ENCODE measurements at places on chromosomes 12 and 14. TPM values are rescaled to one million over a fixed set of nuclear protein-coding genes. Genes with fewer than 3 reads are reported as not detected.

DNA sequence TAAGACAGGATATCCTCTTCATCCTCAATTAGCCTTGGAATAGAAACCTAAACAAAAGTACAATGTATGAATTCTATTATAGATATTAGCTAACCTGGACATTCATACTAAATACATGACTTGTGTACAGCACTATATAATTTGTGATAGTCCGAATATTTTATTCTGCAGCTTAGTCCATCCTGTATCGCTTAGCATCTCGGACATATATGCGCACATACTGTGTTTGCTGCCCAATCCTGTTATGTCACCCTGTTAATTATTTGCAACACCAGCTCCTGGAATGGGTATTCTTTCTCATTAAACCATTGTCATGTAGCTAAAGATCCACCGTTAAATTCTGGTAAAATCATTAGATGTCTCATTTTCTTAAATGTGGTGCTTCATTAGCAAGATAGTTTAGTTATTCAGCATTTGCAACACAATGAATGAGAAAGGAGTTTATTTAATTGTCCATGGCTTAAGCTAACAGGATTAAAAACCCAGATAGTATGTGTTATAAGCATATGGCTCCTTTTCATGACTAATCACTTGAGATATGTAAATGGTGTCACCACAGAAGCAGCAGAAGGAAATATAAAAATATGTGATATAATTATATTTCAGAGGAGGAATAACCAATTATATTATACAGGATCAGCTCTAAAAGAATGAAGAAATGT lies 156.0 kb upstream of the ARHGAP5 start:
- DNase-seq, result peak; percentile 26

DNA sequence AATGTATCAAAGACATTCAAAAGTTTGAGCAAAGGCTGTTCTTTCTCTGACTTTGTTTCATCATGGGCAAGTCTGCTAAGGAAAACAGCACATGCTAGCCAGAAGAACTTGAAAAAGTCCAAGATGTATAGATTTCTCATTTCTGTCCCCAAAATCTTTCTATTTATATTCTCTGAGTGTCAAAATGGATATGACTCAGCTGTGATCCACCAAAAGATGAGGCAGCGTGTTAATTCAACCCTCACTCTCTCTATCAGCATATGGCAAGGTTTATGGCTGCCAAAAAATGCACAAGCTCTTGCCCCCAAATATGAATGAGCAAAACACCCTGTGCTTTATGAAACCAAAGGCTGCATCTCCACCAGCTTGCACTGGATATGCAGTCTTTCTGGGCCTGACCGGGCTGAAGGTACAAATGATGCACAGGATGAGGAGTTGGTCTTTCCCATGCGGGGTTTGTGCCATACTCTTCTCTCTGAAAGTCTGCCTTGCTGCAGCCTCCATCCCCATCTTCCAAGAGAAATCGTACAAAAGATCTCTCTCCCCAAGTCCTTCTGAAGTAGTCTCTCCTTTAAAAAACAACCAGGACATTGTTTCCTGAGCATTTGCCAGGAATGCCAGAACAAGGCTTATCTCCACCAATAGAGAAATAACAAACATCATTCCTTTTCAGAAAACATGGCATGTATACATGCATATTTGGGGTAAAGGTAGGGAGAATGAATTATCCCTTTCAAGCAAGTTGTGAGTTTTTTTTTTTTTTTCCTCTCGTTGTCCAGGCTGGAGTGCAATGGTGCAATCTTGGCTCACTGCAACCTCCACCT lies 203.4 kb downstream of the TMX1 start:
- DNase-seq, result no peak

DNA sequence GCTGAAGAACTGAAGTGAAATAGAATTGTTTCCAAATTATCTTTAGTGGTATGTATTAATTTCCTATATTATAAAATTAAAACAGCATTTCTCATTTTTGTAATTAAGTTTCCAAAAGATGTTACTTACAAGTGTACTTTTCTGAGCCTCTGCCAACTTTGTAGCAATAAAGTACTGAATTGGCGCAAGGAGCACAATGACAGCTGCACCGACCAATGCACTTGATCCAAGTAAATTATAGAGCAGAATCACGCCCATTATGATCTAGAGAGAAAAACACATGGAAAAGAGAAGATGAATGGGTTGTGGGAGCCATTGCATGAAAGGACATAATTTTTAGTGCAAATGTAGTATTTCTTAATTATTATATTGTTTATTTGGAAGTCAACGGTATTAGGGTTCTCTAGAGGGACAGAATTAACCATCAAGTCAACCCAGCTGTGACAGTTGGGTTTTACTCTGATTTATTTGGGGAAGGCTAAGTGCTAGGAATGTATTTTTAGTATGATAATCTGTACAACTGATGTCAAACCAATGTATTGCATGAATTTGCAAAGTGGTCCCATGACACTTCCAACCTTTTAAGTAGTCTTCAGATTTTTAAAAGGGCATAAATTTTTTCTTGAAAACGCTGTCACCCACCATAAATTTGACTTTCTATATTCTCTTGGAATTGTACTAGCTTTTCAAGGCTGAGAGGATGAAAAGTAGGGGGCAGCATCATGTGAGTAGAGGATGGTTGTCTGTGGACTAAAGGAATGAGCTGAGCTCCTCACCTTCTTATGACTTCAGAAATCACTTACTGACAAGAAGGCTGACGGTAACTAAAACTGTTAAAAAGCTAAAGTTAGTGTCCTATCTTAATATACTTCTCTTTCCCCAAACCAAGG lies 33.0 kb downstream of the ABCC9 start:
- no peak for DNase-seq

DNA sequence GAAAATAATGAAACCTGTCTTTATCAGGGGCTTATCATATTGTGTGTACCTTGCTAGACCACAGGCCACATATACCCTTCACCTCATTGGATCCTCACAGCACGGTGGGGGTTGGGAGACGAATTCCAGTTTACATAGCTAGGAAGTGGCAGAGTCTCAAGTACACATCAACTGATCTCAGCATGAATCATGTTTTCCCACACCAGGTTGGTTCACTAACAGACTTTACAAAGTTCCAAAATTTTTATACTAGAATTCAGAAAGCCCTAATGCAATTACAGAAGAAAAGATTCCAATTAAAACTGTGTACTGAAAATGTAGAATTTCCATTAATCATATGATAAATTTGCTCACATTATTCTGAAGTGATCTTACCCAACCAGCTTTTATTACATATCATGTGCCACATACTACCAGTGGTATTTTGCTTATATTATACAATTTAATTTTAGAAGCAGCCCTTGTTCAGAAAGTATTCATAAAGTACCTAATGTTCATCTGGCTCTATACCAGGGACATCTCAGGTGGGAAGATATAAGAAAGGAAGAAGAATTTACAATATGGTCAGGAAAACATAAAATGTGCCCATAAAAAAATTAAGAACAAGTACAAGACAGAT lies 196.2 kb downstream of the ITPR2 start:
- DNase-seq, result peak; percentile 82

DNA sequence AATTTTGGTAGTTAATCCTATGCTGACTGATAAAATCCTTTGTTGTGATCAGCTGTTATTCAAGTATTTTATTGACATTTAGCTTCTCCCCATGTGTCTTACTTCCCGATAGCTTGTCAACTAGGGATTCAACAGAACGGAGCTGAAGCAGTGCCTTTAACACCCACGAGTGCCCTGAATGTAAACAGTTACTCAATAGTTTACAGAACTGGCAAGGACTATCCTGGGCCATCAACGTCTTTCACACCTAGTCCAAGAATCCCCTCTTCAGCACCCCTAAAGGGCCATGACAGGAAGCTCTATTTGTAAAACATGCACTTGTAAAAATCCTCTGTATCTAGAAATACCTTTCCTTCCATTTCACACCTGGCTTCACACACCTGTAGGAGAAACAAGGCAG lies 45.3 kb downstream of the SETD3 start:
- no peak for DNase-seq

KRT1 gene
- total RNA-seq, result not detected

GRCh38 chr14:51938137-51938536 lies 51.2 kb upstream of the RTRAF start:
- no peak for DNase-seq

KCNC2 gene
- not detected for total RNA-seq

GPR132 gene
- total RNA-seq, result 0.13 TPM

GRCh38 chr14:50067723-50068495 lies 48.5 kb downstream of the VCPKMT start:
- peak; percentile 95 for DNase-seq

SLC16A7 gene
- total RNA-seq, result 10.0 TPM

ZDHHC22 gene
- total RNA-seq, result not detected

DNA sequence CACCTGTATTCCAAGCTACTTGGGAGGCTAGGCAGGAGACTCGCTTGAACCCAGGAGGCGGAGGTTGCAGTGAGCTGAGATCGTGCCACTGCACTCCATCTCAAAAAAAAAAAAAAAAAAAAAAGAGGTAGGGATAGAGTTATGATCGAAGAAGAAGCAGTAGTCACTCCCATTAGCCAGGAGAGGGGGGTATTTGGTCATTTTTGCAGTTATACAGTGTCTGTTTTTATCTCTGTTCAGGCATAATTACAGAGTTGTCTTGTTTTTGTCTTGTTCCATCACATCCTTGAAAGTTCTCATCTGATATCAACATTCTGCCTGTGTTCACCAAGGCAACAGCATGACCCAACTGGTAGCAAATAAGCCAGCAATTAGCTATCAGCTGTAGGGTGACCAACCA lies 98.5 kb upstream of the TMPO start:
- peak; percentile 30 for DNase-seq

- no peak for DNase-seq
Measured at GRCh38 chr14:24057867-24058259, 6.1 kb downstream of the CARMIL3 start.

DNA sequence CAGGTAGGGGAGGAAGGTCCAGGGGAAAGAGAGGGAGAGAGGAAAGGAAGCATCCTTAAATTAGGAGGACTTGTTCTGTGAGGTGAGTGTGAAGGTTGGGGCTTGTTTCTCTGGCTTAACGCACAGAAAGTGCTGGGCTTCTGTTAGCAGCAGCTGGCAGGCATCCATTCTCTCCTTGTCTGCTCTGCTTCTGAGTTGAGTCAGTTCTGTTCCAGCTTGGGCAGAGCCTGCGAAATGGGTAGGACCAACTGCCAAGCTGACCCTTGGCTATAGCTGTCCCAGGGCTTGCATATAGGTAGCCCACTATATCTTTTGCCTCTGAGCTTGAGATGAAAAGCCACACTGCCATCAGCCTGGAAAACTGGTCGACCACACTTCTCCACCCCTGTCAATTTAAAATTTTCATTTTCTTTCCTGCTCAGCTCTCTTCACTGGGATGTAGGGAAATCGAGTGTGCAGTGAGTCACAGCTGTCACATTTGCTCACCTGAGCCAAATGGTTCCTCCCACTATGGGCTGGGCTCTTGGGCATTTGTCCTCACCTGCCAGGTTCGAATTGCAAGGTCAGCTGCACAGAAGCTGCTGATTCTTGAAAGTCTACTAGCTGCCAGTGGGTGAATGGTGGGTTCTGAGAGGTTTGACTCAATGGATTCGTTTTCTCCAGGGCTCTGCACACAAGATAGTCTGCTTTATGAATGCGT lies 256.4 kb upstream of the PWP1 start:
- peak; percentile 86 for DNase-seq

DNA sequence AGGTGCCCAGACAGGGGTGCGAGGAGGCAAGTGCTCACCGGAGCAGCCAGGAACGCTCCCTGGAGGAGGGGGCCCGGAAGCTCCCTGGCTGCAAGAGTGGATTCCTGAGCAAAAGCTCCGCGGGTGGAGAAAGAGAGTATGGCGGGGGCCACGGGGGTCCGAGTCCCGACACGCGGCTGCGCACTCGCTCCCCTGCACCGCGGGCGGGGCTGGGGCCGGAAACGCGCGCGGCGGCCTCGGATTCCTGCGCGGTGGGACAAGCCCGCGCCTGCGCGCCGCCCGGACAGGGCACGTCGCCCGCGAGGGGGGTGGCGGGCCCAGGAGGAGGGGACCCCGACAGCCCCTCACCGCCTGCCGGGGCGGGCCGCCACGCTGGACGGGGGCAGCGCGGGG lies 27.8 kb upstream of the GPR132 start:
- no peak for DNase-seq

GRCh38 chr12:96356831-96357230 lies 43.4 kb downstream of the CDK17 start:
- DNase-seq, result no peak

DNA sequence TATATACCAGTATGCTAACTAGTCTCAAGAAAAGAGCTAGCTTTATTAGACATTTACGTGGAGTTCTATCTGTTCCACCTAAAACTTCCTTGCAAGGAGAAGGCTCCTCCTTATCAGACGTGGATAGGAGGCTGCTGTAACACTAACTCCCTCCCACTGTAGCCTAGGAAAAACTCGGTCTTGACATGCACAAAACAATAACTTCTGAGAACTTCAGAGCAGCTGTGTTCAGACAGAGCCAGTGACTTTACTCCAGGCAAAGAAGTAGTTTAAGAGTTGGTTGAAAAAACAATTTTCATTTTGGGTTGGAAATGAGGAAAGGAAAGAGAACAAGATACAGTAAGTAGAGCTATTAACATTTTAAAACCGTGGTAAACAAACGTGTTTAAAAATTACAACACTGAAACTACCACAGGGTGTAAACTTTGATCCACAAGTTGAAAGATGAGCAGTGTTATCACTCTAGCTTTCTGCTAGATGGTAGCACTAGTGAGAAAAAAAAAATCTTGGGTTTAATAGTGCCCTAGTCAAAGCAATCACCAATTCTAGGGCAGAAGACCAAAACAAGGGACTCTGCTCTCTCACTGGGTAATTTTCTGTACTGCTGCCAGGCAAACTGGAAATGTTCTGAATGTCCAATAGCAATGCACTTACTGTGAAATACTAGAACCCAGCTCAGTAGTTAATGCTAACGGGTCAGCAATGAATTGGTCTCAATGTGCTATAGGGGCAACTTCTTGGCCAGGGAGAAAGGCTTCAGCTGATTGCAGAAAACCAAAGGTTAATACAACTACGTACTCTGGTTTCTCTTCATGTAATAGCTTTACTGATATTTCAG lies 2.4 kb downstream of the ATF7 start:
- DNase-seq, result peak; percentile 56

RNASE7 gene
- total RNA-seq, result 12.1 TPM

DNA sequence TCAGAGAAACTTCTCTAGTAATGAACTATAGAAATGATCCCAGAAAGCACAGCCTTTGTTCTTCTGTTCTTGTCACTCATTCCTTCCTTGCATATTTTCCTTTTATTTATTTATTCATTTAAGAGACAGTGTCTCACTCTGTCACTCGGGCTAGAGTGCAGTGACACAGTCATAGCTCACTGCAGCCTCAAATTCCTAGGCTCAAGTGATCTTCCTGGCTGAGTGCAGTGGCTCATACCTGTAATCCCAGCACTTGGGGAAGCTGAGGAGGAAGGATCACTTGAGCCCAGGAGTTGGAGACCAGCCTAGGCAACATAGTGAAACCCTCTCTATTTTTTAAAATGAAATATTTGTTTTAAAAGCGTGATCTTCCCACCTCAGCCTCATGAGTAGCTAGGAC lies 11.5 kb downstream of the TECPR2 start:
- DNase-seq, result no peak
